G401 (cell line): ENCODE measurements at places on chromosomes 5 and 9. TPM values are rescaled to one million over a fixed set of nuclear protein-coding genes. Genes with fewer than 3 reads are reported as not detected.

DNA sequence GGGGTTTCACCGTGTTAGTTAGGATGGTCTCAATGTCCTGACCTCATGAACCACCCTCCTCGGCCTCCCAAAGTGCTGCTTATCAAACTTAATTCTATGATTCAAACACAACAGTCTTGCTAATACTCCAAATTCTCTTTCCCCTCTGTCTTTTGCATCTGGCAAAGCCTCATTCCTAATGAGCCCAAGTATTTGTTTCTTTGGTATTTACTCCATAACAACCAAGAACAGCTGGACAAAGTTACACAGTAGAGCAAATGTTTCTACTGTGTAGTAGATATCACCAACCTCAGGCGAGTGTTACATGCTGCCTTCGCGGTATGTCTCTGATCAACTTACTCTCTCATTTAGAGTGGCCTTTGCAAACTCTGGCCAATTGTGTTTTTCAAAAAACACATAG is 195.8 kb upstream of the KCNN2 start:
- no peak for DNase-seq

DNA sequence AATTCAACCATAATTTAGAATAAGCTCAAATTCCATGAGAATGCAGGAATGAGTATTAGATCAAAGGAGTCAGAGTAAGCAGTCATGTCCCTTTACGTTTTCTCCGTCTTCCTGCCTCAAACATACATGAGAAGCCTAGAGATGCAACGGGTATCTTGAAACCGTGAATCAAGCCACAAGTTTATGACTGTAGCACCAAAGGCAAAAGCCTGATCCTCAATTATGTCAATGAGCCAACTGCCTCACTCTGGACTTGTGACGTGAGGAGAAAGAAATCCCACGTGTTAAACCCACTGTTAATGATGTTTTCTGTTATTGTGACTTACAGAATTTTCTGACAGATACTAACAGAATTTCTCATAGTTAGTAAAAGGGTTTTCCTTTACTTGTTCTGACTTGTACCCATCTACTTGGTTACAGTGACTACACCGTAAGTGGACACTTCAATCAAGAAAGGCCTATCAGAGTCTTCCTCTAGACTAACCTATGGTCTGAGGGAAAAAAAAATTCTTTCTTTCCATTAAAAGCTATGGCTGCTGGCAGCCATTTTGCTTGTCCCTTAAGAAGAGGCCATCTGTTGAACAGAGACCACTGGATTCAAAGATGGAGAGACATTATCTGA is 35.3 kb upstream of the HK3 start:
- no peak for DNase-seq

DNA sequence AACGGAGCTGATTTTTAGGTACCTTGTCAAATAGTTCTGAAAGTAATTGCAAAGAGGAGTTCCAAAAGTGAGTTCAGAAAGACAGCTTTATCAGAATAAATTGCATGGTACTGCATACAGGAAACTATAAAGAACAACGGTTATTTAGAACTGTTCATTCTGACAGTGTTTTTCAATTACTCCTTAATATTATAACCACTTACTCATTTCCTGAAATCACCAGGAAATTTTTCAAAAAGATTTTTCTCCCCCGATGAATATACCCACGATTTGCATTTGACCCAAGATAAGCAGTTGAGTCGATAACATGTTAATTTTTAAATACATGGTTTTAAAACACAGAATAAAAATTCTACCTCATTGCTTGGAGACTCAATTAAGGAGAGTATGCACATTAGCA is 9.4 kb downstream of the DOCK8 start:
- DNase-seq: no peak

The TRIM36 gene
- not detected in 2 replicates for total RNA-seq

The PHAX gene
- total RNA-seq: 42.7 and 50.5 TPM in 2 replicates

DNA sequence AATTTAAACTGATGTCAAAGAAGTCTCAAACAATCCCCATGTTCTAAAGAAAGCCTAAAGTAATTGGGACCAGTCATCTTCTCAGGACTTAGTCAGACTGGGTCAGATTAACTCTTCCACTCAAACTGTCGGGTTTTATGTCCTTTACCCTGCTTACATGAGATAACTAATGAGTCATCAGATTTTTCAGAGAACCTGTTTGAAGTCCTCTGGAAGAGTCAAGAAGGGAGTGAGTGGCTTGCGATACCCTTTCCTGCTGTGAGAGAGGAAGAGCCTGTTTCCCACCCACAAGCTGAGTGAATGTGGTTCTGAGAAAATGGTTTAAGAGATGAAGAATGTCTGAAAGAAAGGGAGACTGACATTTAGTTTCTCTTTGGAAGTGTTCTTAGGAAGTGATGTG is 1866.7 kb upstream of the C9orf72 start:
- no peak for DNase-seq

GRCh38 chr5:35331956-35332950 is 102.0 kb upstream of the PRLR start:
- no peak for DNase-seq

GRCh38 chr5:74476819-74477453 is 163.6 kb downstream of the ENC1 start:
- DNase-seq: no peak
